Activated naive CD8-positive, alpha-beta T cell treated with anti-CD3 and anti-CD28 coated beads, Interleukin-2, amount 50 U/mL, for 16 hours (primary cell): ENCODE measurements at places on chromosomes 7 and 10.

- DNase-seq, result no peak
Measured at GRCh38 chr7:14288701-14289100, 299.2 kb upstream of the ETV1 start.

DNA sequence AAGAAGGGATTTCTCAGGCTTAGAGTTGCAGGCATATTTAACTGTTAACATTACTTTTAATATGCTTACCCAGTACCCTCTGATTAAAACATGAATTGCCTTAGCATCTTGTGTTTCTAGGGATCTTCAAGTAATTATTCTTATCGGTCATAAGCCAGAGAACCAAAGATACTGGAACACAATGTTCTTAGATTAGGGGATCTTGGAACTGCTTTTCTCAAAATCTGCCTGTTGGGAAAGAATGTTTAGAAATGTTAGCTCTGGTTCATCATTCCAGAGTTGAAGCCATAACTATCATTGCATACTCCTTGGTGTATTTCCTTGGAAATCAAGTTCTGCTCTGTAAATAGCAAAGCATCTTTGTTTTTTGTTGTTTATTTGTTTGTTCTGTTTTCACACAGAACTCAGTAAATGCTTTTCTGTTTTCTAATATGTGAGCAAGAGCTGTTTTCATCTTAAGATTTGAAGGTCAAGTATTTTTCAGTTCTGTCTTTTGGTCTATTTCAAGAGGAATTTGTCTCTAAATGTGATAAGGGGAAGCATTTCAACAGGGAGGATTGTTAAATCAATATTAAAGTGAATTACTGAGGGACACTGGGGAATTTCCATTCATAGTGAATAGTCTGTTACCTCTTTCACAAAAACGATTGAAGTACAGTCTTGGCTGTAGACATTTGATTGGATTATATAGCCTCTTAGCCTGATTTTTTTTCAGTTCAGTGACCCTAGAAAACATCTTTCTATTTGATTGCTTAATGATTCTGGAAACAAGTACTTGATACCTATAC, 103.2 kb upstream of the CYP26C1 start:
- no peak for DNase-seq

- no peak for DNase-seq
Measured at GRCh38 chr10:113438652-113439051, 114.2 kb upstream of the HABP2 start.

DNA sequence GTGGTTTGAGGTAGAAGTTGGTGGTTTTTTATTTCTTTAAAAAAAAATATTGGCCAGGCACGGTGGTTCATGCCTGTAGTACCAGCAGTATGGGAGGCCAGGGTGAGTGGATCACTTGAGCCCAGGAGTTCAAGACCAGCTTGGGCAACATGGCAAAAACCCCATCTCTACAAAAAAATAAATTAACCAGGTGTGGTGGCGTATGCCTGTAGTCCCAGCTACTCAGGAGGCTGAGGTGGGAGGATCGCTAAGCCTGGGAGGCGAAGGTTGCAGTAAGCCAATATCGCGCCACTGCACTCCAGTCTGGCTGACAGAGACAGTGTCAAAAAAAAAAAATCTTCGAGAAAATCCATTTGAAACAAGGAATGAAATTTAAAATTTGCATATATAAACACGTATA, 1.1 kb downstream of the IL2RA start:
- DNase-seq, result no peak

- no peak for DNase-seq
Measured at GRCh38 chr7:25557379-25557917, 329.2 kb upstream of the NPVF start.

GRCh38 chr10:121831777-121832176, 96.1 kb downstream of the ATE1 start:
- DNase-seq, result no peak

GRCh38 chr10:118669020-118669791, 73.8 kb upstream of the PRLHR start:
- no peak for DNase-seq

DNA sequence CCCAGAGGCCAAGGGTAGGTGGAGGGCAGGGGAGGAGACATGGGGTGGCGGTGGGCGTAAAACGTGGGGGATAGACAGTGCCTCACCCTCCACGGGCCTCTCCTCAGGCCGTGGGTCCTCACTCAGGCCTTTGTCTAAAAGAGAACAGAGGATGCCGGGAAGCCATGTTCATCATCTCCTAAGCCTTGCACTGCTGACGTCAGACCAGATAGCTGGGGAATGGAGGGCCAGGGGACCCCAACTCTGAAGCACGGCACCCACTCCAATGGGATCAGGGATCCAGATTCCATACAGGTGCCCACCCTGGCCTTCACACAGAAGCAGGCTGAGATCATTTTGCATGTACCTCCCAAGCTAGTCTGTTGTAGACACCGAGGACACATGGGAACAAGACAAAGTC, 83.4 kb upstream of the TMEM248 start:
- no peak for DNase-seq

GRCh38 chr10:52424341-52424740, 110.3 kb downstream of the DKK1 start:
- no peak for DNase-seq

- DNase-seq, result peak; percentile 75
Measured at GRCh38 chr7:6435486-6436384, 12.0 kb downstream of the DAGLB start.

GRCh38 chr7:117616694-117617093, 136.9 kb downstream of the CFTR start:
- DNase-seq, result no peak
